ENCODE measurements at places on chromosomes 7 and 10.

DNA sequence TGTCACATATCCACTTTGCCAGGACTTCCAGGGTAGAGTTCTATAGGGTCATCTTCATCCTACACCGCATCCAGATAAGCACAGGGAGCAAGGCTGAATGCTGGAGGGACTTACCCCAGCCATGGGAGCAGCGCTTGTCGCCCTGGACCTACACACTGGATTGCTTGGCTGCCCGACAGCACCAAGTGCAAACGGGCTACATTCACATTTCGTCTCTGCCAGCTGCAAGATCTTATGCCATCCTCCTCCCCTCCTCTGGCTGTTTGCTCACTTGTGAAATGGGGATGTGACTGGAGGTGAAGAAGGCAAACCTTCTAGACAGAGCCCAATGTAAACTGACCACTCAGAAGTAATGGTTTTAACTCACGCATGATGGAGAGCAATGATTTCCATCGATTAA is 1.0 kb downstream of the DDC start:
- no peak for DNase-seq

- DNase-seq: no peak
These were observed 4.2 kb downstream of the IKZF1 start for GRCh38 chr7:50308532-50309385.

DNA sequence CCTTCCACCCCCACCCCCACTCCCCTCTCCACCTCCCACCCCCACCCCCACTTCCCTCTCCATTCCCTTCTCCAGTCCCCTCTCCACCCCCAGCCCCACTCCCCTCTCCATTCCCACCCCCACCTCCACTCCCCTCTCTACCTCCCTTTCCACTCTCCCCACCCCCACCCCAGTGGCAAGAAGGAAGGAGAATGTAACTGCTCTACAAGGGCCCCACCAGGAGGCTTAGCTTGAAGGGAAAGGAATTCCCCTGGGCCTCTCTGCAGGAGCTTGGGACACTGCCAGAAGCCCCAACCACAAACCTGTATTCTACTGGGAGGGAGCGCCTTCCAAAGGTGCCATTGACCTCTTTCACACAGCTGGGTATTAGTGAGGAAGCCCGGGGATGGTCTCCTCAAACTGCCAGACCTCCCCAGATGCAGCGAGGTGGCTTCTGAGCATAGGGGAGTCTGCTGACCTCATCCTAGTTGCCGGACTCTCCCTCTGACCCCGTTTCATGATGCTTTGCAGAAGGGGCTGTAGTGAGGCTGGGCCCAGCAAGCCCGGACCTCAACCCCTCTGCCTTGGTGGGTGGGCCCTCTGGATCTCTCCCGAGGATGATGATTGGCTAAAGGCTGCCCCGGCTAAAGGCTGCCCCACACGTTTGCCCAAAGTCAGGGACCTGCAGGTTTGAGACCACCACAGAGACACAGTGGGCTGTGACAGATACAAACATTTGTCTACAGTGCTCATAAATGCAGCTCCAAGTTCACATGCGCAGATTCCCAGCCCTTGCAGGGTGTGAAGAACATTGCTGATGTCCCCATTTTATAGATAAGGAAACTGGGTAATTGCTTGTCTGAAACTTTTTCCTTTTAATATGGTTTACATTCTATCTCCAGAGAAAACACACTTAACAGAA is 2.9 kb downstream of the DEPP1 start:
- no peak for DNase-seq

DNA sequence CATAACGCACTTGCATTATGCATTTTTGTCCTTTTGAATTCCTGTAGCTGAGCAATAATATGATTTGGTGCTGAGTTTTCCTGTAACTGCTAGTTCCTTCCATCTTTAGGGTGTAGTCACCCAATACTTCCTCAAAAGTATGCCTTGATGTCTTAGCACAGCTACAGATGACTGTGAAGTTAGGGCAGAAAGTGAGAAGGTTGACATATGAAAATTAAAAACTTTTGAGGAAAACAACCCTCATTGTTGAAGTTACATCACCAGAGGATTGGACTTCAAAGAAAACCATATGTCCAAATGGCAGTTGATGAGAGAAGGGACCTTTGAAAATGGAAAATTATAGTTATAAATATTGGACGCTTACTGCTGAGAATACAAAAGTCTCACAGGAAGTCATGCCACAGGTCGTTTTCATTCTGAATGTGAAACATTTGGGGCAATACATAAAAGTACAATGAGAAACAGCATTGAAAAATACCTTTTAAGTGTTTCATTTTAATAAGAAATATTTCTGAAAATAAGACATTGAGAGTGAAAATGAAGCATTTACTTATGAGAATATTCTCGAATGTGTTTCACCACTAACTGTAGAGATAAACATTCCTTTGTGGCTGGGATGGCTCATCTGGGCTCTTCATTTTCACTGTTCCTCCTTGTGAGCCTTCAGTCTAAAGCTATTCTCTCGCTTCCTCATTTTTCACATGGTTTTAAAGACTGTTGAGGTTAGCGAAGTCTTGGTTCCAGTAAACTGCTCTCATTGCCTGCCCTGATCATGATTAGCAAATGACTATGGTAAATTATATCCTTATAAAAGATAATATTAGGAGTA is 61.4 kb upstream of the NME8 start:
- no peak for DNase-seq

DNA sequence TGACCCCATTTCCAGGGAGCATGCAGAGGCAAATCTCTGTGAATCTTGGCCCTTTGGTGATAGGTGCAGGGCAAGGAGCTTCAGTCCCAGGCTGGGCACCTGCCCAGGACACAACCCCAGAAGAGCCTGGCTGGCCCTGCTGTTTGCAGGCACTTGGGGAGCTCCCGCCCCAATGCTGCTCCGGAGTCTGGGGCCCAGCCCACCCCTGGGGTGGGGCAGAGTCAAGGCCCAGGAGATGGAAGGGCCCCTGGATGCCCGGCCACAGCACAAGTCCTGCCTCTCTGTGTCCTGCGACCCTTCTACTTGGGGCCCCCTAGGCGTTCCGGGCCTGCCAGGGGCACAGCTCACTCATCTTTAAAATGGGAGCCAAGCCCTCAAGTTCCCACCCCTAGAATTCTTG is 24.7 kb downstream of the PDGFA start:
- no peak for DNase-seq

- no peak for DNase-seq
These were observed 347.1 kb upstream of the NRP1 start for GRCh38 chr10:33681595-33681994.

GRCh38 chr7:98213888-98214810 is 2.9 kb downstream of the BHLHA15 start:
- no peak for DNase-seq

DNA sequence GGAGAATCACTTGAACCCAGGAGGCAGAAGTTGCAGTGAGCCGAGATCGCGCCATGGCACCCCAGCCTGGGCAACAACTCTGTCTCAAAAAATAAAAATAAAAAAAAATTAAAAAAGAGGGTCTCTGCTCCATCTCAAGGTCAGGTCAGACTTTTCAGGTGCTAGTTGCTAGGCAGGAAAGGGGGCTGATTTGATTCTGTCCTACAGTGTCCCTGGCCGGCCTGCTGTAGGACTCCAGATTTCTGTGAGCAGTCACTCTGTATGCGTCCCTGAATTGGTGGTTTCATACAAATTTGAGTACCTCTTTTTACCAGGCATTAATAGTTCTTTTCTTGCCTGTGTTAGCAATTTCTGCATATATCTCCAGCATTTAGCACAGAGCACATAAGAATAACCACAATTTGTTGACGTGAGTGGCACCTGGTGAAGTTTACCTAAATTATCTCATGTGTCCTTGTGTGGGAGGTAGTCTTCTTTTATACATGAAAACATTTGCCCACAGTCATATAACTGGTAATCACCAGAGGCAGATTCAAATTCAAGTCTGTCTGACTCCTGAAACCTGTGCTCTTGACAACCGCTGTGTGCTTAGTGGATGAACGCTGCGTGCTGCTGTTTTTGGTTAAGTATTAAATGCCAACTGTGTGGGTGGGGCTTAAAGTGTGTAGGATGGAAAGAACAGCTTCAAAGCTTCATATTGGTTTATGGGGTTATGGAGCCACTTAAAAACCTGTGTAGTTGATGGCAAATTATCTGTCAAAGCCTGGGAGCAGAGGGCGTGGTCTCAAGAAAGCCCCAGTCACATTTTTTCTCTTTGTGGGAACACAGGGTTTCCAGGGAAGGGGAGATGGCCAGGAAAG is 3.2 kb upstream of the ZNF775 start:
- DNase-seq: peak; percentile 27

GRCh38 chr7:137715533-137715932 is 131.2 kb downstream of the DGKI start:
- no peak for DNase-seq

GRCh38 chr7:85215098-85215497 is 28.2 kb upstream of the SEMA3D start:
- DNase-seq: no peak

GRCh38 chr10:20624642-20625041 is 272.5 kb downstream of the NEBL start:
- DNase-seq: no peak

GRCh38 chr10:3704565-3705325 is 80.3 kb downstream of the KLF6 start:
- no peak for DNase-seq

GRCh38 chr7:67989142-67989541 is 992.5 kb downstream of the TYW1 start:
- DNase-seq: no peak

- no peak for DNase-seq
These were observed 734.9 kb downstream of the NRG3 start for GRCh38 chr10:82609845-82610244.

GRCh38 chr10:48938990-48939536 is 577 bp downstream of the LRRC18 start:
- DNase-seq: no peak
